ENCODE measurements at places on chromosomes 5 and 9.

GRCh38 chr5:138874771-138875551 lies at the start of gene LRRTM2:
Gene LRRTM2, minus strand, starts transcription at chr5:138875335. Its CDS starts 424 bp downstream, at chr5:138874911.
- no peak for DNase-seq

DNA sequence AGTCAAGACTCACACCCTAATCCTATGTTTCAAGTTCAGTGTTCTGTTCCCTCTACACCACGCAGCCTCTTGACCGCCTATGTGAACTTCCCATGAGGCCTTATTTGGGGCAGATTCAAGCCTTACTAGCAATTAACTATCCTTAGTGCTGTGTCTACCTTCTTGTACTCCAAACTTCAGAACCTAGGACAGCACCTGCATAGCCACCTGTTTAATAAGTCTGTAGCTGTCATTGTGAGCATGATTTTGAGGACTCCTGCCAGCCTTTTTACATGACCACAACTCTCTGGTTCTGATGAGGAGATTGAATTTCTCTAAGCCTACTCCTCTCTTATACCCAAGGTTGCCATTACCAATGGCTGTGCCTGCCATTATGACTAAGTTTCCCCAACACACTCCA lies 50.8 kb upstream of the PCSK1 start:
- DNase-seq = no peak

- no peak for DNase-seq
Observed at GRCh38 chr5:124433170-124433569, 313.3 kb downstream of the ZNF608 start.

- no peak for DNase-seq
Observed at GRCh38 chr5:109901628-109901981, 211.9 kb downstream of the MAN2A1 start.

- DNase-seq = no peak
Observed at GRCh38 chr5:118723021-118723338, 265.4 kb downstream of the DTWD2 start.

GRCh38 chr5:161703528-161703927 lies 18.0 kb downstream of the GABRA6 start:
- no peak for DNase-seq

DNA sequence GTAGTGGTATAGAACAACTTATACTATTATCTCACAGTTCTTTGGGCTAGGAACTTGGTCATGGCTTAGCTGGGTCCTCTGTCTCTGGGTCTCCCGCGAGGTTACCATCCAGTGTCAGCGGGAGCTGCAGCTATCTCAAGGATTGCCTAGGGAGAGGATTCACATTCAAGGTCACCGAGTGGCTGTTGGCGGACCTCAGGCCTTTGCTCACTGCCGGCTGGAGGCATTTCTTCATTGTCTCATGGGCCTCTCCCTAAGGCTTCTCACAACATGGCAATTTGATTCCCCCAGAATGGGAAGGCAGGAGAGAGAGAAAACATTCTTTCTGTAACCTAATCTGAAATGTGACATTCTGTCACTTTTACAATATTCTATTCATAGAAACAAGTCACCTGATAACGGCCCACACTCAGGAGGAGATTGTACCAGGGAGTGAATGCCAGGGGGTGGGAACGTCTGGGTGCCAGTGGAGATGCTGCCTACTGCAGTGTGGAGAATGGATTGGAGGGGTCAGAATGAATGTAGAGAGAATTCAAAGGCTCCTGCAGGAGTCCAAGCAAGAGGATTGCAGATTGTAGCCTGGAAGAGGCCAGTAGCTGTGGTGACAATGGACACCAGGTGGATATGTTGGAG lies 29.5 kb upstream of the ANKRD18A start:
- no peak for DNase-seq

- no peak for DNase-seq
Observed at GRCh38 chr5:23484096-23484495, 23.3 kb upstream of the PRDM9 start.

GRCh38 chr9:124780757-124781151 lies 3.8 kb downstream of the OLFML2A start:
- no peak for DNase-seq

- no peak for DNase-seq
Observed at GRCh38 chr9:84897362-84898094, 228.0 kb downstream of the NTRK2 start.

DNA sequence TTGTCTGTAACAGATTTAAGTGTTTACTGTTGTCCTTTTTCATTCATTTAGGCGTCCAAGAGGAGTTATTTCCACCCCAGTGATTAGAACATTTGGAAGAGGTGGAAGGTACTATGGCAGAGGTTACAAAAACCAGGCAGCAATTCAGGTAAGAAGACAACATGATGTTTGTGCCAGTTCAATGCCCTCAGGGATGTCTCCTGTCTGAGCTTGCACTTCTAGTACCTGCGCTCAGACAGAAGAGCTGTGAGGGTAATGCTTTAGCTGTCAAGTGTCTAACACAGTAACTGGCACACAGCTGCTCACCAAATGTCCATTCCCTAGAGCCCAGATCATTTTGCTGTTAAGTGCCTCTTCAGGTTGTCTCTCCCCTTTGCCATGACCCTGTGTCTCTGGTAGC lies 14.2 kb upstream of the PHF2 start:
- no peak for DNase-seq

DNA sequence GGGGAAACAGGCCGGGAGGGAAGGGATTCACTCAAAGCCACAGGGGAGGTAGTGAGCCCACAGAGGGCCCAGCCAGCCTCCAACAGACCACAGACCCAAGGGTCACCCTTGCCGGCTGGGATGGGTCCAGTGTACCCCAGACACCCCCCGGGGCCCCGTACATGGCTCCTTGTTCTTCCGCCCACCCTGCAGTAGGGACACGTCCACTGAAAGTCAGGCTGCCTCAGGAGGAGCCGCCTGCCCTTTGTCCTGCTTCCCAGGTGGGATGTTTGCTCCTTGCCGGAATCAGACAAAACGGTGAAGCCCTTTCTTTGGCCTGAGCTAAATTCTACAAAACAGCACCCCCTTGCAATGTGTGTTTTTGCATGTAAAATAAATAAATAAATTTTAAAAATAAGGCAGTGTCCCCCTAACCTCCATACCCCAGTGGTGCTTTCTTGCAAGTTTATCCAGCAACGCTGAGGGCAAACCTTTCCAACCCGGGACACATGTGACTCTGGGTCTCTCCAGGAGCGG lies 25.8 kb downstream of the LHX3 start:
- DNase-seq = no peak

- DNase-seq = no peak
Observed at GRCh38 chr5:132046880-132047299, 13.6 kb upstream of the IL3 start.

DNA sequence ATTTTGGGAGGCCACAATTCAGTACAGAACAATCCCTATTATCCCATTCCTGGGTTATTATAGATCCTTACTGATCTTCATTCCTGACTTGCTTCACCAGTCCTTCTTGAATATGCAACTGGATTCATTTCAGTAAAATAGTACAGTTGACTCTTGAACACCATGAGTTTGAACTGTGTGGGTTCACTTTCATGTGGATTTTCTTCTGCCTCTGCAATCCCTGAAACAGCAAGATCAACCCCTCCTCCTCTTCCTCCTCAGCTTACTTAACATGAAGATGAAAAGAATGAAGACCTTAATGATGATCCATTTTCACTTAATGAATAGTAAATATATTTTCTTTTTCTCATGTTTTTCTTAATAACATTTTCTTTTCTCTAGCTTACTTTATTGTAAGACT lies 8.3 kb upstream of the PDE8B start:
- no peak for DNase-seq

DNA sequence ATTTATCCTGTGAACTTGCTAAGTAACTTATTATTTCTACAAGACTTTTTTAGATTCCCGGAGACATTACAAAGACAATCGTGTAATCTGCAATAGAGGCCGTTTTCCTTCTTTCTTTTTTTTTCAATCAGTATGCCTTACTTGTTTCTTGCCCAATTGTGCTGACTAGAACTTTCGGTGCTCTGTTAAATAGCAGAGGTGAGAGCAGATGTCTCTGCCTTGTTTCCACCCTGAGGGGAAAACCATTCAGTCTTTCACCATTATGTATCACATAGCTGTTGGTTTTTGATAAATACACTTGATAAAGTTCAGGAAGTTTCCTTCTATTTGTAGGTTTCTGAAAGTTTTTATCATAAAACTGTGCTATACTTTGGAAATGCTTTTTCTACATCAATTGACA lies 10.3 kb downstream of the SPATA31E1 start:
- no peak for DNase-seq

- DNase-seq = no peak
Observed at GRCh38 chr5:78597068-78597973, 51.3 kb downstream of the LHFPL2 start.

DNA sequence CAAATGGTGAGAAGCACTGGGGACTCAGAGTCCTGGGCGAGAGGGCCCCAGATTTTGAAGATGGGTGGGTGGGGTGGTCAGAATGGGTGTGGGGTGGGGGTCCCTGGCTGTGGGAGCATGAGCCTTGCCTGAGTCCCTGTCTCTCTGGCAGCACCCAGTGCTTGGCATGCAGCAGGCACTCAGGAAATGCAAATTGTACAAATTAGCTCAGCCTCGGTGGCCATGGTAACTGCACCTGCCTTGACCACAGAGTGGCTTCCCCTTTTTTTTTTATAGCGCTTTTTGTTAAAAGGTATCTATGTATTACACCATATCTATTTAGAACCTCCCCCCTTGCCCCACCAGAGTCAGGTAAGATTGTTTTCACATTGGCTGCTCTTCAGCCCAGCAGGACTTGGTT lies 19.2 kb upstream of the PITX1 start:
- no peak for DNase-seq

DNA sequence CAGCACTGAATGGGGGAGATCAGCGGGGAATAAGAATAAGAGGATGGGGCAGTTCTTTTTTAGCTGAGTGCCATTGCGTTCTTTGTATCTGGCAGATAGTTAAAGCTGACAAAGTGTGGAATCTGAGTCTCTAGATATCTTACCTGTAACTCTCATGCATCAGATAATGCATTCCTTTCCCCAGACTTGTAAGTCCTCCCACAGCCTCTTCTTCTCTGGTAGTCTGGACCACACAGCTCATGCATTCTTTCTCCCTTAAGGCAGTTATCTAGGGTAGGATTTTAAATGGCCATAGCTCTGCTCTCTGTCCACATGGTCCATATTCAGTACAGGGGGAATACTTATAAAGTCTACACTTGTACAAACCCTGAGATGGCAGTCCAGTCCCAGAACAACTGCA lies 54.0 kb upstream of the FGF10 start:
- no peak for DNase-seq

GRCh38 chr5:1332461-1333001 lies 12.4 kb downstream of the CLPTM1L start:
- no peak for DNase-seq

GRCh38 chr5:75262271-75262670 lies 25.6 kb upstream of the ANKRD31 start:
- no peak for DNase-seq

- no peak for DNase-seq
Observed at GRCh38 chr9:19629488-19629887, 159.3 kb downstream of the SLC24A2 start.

- no peak for DNase-seq
Observed at GRCh38 chr5:55037890-55038289, 13.8 kb downstream of the GZMK start.

- no peak for DNase-seq
Observed at GRCh38 chr5:93915142-93915553, 173.7 kb upstream of the POU5F2 start.

- no peak for DNase-seq
Observed at GRCh38 chr9:129761901-129762369, 9.1 kb upstream of the PTGES start.

DNA sequence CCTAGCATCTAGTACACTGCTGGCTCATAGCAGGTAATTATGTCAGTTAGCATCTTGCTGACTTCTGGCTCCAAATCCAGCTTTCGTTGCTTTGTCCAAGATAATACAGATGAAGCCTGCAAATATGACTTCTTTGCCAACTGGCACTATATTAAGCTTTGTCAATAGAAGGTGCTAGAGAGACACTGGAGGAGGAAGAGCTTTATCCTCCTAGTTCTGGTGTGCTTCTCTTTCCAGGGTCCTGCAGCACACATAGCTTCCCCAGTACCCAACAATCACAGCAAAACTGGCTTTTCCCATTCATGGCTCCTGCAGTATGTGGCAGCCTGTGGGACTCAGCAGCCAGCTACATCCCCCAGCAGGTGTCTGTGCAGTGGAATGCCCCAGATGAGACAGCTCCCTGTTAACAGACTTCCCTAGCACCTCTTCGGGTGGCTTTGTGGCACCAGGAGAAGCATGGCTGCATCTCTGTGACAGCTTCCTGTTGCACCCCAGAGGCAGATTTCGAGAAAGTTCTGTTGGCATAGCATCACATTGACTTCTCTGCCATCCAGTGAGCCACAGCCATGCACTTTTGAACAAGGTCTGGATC lies 147.8 kb downstream of the OXCT1 start:
- no peak for DNase-seq

DNA sequence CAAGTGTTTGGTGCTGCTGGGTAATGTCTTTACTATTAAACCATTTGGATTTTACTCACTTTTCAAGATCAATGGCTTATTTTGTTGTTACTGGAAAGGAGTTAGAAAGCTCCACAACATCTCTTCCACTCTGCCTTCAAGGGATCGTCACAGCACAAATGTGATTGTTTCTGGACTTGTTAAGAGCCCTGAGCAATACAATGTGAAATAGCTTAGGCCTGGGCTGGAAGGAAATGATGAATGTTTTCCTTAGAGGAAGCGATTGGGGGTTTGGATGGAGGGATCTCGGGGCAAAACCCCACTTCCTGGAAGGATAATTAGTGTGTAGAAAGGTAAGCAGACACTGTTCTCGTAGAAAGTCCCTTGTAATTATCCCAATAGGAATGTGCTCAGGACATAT lies 59.3 kb upstream of the MYO10 start:
- DNase-seq = no peak

DNA sequence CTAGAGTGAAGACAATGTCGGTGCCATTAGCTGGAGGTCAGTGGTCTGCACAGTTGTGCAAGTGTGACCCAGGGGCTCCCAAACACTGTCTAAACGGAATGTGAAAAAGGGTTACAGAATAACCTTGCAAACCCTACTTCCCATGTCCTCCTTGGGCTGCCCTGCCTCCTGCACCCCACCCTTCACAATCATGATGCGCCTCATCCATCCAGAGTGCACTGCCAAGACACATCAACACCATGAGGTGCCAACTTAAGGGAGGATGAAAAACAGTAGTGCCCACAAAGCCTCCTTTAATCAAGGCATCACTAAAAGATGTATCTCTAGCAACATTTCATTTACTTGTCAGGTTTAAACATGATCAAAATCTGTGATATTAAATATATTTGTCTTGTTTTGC lies 87.1 kb downstream of the SETX start:
- no peak for DNase-seq

- DNase-seq = no peak
Observed at GRCh38 chr5:169696621-169697510, 59.8 kb downstream of the DOCK2 start.

- DNase-seq = no peak
Observed at GRCh38 chr5:38420246-38420645, 136.2 kb downstream of the LIFR start.

DNA sequence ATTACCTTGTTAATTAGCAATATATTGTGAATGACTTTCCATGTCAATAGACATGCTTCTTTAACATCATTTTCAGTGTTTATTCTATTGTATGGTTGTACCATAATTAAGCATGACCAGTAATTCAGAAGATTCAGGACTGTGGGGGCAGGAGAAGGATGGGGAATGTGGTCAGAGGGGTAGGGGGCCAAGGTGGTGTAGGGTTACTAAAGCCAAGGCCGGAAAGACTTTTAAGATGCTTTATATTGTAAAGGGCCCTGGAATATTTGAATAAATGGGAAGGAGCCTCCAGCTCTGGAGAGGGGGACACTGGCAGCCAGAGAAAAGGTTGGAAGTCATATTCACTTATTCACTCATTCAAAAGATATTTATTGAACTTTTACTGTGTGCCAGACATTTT lies 115.7 kb downstream of the FGF18 start:
- no peak for DNase-seq

- no peak for DNase-seq
Observed at GRCh38 chr5:137245438-137245837, 253.7 kb downstream of the SPOCK1 start.
